ENCODE measurements at places on chromosomes 16 and 17.

DNA sequence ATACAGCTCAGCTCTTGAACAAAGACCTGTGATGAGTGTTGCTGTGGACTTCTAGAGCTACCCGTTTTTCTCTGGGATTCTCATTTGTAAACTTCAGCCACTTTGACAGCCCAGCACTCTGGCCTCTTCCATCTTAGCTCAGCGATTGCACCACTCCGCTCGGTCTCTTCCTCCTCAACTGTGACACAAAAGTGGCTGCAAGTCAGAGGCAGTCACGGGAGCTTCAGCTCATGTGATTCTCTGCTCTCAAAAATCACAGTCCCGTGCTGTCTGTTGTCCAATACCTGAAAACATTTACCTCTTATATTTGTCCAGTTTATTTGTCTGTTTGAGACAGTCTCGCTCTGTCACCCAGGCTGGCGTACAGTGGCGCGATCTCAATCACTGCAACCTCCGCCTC lies 75.7 kb upstream of the DNAH17 start:
- no peak for DNase-seq

GRCh38 chr17:61371606-61372005 lies 28.0 kb upstream of the TBX2 start:
- no peak for DNase-seq

DNA sequence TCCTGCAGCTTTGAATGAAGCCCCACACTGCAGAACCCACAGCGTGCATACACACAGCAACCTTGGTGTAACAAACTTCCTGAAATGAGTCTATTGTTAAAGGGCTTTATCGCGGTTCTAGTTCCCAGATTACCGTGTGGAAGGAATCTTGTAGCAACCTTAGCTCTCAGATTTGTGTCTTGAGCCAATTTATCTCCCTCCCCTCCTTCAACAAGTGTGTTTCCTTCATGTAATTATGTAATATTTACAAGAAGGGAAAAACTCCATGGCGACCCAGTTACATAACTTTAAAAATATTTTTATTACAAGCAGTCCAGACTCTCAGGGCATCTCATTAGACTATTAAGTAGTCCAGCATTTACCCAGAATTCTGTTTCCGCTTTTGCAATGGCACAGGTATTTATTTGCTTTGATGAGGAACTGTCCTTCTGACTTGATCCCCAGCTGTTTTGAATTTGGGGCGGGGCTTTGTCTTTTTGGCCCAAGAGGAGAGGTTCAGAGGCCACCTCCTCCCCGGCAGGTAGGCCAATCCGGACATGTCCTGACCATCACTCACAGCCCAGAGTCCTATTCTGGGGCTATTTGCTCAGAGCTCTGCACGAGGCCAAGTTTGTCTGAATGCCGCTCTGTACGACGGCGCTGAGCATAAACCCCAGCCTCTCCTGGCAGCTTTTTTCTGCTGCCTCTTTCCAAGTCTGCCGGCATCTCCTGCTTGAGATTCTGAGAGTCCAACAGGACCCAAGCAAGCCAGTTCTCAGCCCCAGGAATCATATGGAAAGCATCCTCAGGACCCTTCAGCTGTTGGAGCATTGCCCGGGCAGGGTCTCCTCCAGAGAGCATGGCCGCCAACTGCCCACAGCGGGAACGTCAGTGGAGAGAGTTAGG lies 35.6 kb downstream of the CLEC16A start:
- peak; percentile 33 for DNase-seq

DNA sequence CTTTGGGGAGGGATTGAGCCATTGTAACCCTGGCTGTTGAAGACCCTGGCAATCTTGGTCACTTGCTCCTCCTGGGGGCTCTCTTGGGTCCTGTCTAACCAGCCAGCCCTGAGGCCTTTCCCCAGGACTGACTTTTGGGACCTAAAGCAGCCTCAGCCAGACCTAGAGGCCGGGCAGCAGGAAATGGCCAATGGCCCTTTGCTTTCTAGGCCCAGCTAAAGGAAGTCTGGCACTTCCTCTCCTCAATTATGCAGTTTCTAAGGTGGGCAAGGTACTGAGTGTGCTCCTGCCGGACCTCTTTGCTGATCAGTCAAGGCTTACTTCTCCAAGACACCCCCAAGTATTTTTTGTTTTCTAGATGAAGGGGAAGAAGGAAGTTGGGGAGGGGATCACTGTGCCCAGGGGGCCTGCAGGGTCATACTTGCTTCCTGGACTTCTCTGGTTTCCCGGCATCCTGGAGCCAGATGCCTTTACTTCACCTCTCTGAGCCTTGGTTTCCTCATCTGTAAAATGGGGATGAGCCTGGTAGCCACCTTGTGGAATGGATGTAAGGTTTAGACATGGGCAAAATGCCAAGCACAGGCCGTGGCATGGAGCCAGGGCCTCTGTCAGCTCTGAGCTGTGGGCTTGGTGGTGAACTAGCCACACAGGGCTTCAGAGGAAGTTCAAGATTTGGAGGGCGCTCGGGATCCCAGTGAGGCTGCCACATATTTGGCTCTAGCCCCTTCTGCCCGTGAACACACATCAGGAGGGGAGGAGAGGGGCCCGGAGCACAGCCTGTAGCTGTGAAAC lies 8.6 kb downstream of the CX3CL1 start:
- no peak for DNase-seq

DNA sequence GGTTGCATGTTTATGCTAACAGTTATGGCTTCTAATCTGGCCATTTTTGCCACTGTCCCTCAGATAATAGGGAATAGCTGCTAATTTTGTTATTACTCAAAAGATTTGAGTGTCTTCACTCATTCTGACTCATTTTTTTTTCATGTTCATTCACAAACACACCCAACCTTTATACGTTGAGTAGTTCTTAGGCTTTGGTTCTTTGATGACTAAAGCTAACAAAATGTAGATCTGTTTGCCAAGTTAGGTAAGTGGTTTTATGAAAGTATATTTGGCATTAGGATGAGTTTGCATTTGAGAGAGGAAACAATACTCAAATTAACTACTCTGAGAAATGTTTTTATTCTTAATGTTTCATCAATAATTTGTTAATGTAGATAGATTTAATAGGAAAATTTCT lies 3.6 kb downstream of the MAP2K4 start:
- DNase-seq, result no peak

- no peak for DNase-seq
Measured at GRCh38 chr17:83198366-83199341, 119.2 kb downstream of the METRNL start.

DNA sequence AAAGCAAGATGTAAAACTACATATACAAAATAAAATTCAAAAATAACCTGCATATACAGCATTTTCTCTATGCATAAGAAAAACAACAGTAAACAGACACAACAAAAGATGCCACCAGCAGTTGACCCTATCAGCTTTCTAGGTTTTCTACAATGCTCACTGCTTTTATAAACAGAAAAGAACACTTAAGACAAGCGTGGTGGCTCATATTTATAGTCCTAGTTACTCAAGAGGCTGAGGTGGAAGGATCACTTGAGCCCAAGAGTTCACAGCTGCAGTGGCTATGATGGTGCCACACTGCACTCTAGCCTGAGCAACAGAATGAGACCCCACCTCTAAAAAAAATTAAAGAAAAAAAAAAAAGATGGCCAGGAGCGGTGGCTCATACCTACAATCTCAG lies 46.5 kb upstream of the ATP2A3 start:
- DNase-seq, result no peak

DNA sequence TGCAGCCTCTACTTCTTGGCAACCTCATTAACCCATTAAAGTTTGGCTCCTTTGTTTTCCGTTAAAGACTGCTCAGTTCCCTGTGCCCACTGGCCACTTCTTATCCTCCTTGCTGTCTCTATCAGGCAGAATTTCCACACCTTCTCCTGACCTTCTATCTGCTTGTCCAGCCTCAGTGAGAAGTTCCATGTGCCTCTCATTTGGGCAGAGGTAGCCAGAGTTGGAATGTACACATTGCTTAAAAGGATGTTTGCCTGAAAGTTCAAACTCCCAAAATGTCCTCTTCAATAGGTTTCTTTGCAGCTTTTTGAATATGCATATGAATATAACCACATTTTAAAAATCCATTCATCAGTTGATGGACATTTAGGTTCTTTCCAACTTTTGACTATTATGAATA lies 47.0 kb downstream of the HSD17B2 start:
- DNase-seq, result no peak

DNA sequence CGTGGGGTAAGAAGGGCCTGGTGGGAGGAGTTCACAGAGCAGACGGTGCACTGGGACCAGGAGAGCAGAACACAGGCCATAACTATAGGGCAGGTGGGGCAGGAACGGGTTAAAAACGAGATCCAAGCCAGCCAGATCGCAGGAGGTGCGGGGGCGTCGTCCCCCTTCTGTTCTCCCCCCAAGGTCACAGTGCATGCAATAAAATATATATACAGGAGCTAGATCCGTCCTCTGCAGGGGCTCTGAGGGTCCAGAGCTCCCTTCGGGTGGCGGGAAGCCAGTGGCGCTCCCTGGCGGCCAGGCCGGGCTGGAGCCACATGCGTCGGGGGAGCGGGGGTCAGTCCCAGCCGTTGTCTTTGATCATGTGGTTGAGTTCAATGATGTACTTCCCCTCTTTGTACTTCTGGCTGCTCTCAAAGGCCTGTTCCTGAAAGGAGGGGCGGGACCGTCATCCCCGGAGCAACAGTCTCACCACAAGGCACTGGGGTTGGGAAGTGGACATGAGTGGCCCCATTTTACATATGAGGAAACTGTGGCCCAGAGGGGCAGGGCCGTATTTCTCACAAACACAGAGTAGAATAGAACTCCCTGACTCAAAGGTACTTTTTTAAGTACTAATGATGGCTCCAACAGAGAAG lies 768 bp upstream of the TBX6 start:
- peak; percentile 68 for DNase-seq

DNA sequence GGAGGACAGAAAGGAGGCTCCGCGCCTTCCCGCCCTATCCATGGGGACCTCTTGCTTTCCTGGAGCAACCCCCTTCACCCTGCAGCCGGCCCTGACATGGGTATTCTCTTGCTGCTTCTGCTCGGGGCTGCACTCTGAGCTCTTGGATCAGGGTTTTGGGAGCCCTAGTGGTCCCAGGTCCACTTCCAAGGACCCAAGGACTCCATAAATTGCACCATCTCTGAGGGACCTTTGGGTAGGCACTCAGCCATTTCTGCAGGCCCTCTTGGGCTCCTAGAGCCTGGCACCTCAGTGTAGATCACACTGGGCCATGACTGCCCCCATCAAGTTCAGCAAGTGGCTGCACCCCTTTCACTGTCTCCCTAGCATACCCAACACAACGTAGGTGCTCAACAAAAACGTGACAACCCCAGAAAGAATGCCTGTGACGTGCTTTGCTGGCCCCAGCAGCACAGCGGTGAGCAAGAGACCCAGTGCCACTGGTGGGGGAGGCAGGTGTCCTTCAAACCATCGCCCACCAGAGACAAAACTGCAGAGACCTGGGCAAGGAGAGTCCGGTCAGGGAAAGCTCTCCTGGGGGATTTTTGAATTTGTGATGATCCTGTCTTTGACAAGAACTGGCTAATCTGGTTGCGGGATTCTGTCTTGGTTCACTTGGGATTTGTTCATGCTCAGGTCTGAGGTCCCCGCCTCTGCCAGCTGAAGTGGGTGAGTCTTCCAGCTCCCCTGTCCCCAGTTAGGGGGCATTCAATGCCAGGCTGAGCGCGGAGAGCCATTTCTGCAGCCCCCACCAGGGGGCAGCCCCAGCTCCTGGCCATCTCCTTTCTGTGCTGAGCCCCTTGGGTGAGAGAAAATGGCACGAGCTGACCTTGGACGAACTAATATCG lies 2.5 kb upstream of the RAB11FIP4 start:
- DNase-seq, result peak; percentile 30

GRCh38 chr16:778447-778846 lies 9.7 kb downstream of the RPUSD1 start:
- DNase-seq, result no peak

GRCh38 chr16:66262253-66263167 lies 104.0 kb upstream of the CDH5 start:
- DNase-seq, result peak; percentile 32

DNA sequence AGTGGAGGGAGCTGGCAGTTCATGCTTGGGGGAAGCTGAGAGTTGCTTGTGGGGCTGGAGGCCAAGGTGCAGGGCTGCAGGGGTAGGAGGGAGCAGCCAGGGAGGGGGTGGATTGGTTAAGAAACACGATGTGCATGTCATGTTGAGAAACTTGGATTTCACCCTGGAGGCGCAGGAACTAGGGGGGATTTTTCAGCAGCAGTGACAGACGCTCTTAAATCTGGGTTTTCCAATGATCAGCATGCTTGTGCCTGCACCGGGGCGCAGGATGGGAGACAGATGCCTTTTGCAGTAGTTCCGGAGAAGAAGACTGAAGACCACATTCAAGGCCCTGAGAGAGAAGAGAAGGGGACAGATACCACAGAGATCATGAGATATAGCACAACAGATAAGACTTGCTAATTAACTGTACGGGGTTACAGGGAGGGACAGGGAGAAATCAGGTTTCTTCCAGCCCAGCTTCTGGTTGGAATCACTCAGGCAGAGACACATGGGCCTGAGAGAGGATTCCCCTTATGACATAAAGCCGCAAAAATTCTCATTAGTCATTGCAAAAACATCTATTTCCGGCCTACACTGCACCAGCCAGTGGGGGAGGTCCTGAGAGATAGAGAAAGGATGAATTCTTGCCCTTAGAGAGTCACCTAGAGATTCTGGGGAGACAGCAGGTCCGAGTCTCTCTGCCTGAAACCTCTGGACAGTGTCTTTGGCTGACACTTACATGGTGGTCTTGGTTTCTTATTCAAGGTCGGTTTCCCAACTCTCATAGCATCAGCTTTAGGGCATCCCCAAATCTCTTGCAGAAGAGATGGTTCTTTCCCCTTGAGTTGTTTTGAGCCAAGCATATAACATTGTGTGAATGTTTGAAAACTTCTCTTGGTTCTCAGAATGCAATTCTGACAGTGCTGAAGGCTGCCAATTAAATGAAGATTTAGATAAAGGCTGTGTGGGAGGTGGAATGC lies 27.1 kb downstream of the CDH13 start:
- DNase-seq, result peak; percentile 66

DNA sequence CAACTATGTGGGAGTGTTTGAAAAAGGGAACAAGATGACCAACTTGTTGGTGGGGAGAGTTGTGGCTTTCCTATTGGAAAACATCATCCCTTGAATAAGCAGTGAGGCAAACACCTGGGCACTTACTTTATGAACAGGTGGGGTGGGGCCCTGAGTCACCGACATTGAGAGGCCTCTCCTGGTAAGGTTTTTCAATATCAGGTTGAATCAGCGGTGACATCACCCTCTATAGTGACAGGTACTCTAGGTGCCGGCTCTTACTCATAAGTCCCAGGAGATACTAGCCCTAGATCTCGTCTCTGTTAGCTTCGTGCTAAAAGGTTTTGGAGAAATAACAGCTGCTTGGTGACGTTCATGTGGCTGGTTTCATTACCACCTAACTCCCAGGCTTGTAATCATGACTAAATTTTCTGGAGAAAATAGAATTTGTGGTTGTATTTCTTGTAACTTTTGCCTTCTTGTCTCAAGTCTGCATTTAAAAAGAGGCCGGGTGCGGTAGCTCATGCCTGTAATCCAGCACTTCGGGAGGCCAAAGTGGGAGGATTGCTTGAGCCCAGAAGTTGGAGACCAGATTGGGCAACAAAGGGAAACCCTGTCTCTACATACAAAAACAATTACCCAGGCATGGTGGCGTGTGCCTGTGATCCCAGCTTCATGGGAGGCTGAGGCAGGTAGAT lies 19.3 kb downstream of the CDH1 start:
- DNase-seq, result peak; percentile 87

Data from hepatocyte (in vitro differentiated cells).